AG08396 (cell line): ENCODE measurements at places on chromosomes 3 and 15.

DNA sequence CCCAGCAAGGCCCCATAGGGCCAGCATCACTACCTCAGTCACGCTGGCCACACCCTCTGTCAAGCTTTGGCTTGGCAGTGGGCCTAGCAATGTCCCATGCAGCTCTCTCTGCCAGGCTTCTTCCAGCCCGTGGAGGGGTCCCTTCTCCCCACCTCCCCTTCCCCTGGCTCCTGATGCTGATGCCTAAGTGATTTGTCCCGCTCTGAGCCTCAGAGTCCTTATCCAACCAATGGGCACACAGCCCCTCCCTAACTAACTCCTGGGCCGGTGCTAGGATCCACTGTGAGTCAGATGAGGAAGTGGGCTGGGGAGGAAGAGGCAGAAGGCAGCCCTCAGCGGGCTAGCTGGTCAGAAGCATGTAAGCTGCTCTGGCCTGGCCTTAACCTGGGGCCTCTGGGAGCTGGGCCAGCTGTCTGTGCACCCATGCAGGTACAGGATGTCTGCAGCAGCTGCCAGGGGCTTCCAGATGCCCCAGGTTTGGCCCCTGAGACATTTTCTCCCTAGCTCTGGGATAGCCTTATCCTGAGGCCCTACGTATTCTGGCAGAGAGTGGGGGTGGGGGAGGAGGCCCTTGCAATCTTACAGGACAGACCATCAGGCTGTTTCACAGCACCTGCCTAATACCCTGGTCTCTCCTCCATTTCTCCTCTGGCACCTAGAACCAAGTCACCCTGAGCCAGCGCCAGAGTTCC, 740 bp upstream of the ZBTB47 start:
- DNase-seq = peak; percentile 78

- peak; percentile 87 for DNase-seq
Measured at GRCh38 chr3:184380185-184380626, 352 bp downstream of the CHRD start.

- peak; percentile 76 for DNase-seq
Measured at GRCh38 chr3:10983219-10983916, 9.2 kb upstream of the SLC6A1 start.

- no peak for DNase-seq
Measured at GRCh38 chr3:173440514-173440913, 43.0 kb downstream of the NLGN1 start.

DNA sequence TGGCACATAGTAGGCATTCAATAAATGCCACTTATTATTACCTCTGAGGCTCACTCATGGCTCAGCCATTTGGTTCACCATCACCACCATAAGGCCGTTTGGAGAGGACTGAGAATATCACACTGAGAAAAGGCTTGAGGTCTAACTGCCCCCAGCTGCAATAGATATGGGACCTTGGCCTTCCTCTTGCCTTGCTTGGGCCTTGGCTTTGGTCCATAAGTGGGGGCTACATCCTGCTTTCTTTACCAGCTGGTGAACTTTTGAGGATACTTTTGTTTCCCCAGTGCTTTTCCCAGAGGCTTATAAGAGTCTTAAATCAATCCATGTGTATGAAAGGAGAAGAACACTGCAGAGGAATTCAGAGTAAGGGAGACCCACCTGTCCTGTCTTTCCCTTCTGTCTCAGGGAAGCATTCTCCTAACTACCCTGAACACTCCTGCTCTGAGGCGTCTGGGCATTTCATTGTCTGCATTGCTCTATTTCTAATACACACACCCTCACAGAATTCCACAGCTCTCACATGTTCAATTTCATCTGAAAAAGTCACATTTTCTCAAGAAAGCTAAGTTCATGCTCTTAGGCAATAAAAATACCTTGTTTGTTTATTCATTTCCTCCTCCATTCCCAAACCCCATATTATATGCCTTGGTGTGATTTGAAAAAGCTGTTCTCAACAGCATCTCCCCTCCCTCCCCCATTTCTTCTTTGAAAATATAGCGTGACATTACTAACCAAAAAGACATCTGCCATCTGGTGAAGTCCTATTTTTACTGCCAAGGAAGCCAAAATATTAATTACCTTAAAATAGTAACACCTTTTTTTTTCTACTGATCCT, 22.5 kb upstream of the KCNMB2 start:
- no peak for DNase-seq

- DNase-seq = no peak
Measured at GRCh38 chr3:110077093-110077492, 739.7 kb upstream of the DPPA4 start.

GRCh38 chr3:100898681-100899080, 94.5 kb downstream of the ABI3BP start:
- no peak for DNase-seq

- no peak for DNase-seq
Measured at GRCh38 chr3:18349197-18349798, 75.8 kb downstream of the SATB1 start.

DNA sequence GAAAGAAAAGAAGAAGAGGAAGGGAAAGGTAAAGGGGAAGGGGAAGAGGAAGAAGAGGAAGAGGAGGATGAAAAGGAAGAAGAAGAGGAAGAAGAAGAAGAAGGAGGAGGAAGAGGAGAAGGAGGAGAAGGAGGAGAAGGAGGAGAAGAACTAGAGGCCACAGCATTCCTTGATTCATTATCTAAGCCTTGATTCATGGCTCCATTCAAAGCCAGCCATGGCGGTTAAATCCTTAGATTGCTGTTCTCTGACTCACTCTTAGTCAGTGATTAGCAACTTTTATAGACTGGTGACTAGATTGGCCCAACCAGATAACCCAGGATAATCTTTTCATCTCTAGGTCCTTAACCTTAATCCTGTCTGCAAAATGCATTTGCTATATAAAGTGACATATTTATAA, 47.6 kb downstream of the OSTN start:
- DNase-seq = peak; percentile 54

- DNase-seq = peak; percentile 17
Measured at GRCh38 chr3:4670352-4670751, 177.2 kb downstream of the ITPR1 start.

DNA sequence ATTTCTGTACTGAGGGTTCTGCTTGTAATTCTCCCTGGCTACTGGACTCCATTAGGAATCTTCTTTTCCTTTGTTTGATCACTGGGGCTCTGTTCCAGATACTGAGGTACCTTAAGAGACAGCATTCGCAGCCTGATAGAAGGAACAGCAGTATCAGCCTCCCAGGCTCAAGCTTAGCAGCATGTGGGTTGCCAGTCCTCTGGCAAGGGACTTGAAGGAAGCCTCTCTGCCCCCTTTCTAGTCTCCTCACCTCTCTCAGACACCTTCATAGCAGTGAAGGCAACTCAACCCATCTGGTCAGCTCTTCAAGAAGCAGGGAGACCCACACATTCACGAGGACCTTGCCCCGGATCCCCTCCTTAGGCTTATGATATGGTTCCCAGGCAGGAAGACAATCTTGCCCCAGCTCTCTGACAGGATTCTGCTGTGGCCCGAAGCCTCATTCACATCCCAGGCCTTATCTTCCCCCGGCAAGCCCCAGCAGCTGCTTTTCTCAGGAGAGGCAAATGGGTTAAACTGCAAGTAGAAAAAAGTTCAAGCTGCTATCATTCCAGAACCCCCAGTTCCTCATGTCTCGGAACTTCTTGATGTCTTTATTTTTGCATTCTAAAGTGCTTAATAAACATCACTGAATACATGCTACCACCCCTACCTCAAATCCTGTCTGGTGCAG, 153.1 kb downstream of the LIPC start:
- DNase-seq = no peak

- DNase-seq = no peak
Measured at GRCh38 chr15:71089801-71090200, 25.5 kb upstream of the THSD4 start.

DNA sequence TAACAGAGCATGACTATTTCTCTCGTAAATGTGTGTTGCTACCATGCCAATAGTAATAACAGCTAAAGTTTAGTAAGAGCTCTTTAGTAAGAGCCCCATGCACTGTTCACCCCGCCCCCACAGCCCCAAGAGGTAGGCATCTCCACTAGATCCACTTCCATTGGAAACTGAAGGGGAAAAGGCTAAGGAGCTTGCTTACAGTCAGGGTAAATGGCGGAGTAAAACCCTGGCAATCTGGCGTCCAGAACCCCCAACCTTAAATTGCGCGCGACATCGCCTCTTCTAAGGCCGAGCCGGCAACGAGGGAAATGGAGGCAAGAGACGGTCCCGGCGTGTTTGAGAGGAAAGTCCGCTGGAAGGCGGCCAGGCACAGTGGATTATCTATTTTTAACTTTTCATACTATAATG, 654 bp upstream of the C3orf38 start:
- DNase-seq = no peak
